ENCODE measurements at places on chromosomes 4 and X. TPM values are rescaled to one million over a fixed set of nuclear protein-coding genes. Genes with fewer than 3 reads are reported as not detected.

The ATP1B4 gene
- not detected for total RNA-seq

The APOO gene
- 9.6 TPM for total RNA-seq

The NAA11 gene
- total RNA-seq = 0.06 TPM

The TBC1D25 gene
- 5.4 TPM for total RNA-seq

The MAGEC2 gene
- total RNA-seq = not detected

The CXorf49 gene
- total RNA-seq = not detected

The FREM3 gene
- total RNA-seq = 0.44 TPM

The RNF175 gene
- total RNA-seq = not detected

The TCEANC gene
- 3.2 TPM for total RNA-seq

The CLGN gene
- total RNA-seq = 0.81 TPM

The CXCL1 gene
- total RNA-seq = 4.5 TPM

Data from aortic smooth muscle cell (primary cell).